ENCODE measurements at places on chromosomes 1 and 21. TPM values are rescaled to one million over a fixed set of nuclear protein-coding genes. Genes with fewer than 3 reads are reported as not detected.

NUP210L gene
- total RNA-seq, result under 0.01 TPM

XPR1 gene
- total RNA-seq, result 25.1 TPM

DISP3 gene
- not detected for total RNA-seq

SPATA46 gene
- not detected for total RNA-seq

FAM131C gene
- total RNA-seq, result 0.28 TPM

- H3K4me1 ChIP-seq, result no peaks in the 10 kb centered on the region
- no peaks in the 10 kb centered on the region for H3K36me3 ChIP-seq
- H3K27ac ChIP-seq, result no peak overlapping the region
- no peak overlapping the region for H3K4me3 ChIP-seq
Measured at GRCh38 chr21:16968436-16968835, 544.4 kb upstream of the CXADR start.

DNA sequence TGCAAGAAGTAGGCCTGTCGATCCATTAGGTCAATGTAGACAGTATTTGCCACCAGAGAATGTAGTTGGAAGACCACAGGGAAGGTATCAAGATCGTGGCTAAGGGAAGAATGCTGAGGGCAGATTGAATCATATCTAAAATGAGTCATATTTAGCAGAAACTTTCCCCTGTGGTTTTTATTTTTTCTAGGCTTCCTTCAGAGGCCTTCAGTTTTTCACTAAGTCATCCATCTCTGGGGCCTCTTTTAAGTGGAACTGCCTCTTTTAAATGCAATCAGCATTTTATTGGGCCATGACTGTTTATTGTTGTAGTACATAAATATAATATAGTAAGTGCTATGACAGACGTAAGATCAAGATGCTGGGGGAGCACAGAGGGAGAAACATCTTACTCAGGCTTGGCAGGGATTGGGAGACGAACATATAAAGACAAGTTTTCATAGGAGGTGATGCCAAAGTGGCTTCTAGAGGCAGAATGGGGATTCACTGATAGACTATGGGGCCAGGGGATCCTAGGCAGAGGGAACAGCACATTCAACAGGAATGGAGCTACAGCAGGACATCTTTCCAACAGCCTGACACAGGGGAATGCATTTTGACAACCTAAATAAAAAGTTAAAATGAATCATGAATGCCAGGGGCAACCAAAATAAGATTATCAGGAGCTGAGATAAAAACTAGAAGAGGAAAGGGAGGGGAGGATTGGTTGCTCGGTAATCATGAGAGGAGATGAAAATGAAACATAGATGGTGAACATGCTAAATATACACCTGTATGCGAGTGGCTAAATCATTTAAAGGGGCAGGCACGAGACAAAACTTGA, 20.1 kb downstream of the UBE2U start:
- peaks cover 7% of the 10 kb centered on the region for H3K4me1 ChIP-seq
- H3K27ac ChIP-seq, result peak overlapping the region; percentile 82
- DNase-seq, result peak; percentile 95

DNA sequence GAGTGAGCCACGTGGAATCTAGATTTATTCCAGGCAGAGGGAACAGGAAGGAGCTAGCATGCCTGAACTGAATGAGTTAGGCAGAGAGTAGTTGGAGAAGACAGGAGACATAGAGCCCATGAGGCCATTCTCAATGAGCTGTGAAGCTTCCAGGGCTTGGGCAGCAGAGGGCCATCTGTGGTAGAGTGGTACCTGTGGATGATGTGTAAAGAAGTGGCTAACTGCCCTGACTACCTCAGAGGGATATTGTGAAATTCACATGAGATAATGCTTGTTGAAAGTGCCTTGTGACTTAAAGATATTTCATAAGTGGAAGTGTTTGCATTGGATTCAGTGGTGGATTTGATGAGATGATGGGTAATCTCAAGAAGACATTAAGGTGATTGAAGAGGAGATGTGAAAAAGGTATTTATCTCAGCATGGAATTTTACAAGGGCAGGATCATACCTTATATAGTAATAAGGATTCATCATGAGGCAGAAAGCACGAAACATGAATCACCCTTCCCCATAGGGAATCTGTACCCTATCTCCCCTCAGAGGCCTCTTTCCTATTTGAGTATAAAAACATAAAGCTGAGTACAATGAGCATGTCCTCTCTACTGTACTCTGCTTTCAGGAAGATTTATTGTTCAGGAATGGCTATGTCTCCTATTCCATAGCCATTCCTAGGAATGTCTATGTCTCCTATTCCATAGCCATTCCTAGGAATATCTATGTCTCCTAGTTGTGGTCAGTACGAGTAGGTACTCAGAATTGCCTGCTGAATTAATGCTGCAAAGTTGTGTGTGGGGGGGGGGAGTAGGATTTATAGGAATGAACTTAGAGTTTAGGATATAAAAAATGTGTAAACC, 146.8 kb downstream of the PAPPA2 start:
- H3K27ac ChIP-seq, result no peak overlapping the region
- H3K4me1 ChIP-seq, result no peaks in the 10 kb centered on the region
- H3K36me3 ChIP-seq, result no peaks in the 10 kb centered on the region
- H3K4me3 ChIP-seq, result no peak overlapping the region

DNA sequence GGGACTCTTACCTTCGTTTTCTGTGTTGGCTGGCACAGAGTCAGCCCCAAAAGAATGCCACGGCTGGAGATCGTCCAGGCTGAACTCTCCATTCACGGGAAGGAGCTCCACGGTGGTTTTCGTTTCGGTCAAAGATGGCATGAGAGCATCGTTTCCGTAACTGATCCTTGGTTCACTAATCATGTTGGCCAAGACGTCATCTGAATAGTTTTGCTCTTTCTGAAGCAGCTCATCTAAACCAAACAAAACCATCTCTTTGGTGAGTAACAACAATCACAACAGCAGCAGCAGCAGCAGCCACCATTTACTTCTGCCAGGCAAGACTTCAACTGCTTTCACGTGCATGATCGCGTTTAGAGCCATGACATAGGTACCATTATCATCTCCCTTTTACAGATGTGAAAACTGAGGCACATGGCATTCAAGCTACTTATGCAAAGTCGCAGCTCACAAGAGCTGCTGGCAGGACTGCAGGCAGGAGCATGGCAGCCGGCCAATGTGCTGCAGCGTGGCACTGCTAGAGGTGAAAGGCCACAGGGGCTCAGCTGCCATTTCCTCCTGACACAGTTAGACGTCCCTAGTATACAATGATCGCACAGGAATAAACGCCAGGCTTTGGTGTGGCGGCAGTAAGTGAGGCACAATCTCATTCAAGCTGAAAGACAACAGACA, 177.1 kb downstream of the GABPA start:
- H3K4me1 ChIP-seq, result no peaks in the 10 kb centered on the region
- peaks cover 5% of the 10 kb centered on the region for H3K36me3 ChIP-seq
- no peak for DNase-seq
- no peak overlapping the region for H3K4me3 ChIP-seq
- no peaks in the 10 kb centered on the region for H3K27me3 ChIP-seq
- H3K27ac ChIP-seq, result no peak overlapping the region

GRCh38 chr1:66729119-66729518, 23.1 kb upstream of the DYNLT5 start:
- peaks cover 3% of the 10 kb centered on the region for H3K4me1 ChIP-seq
- H3K36me3 ChIP-seq, result peaks cover 21% of the 10 kb centered on the region
- DNase-seq, result no peak
- no peaks in the 10 kb centered on the region for H3K27me3 ChIP-seq
- no peak overlapping the region for H3K4me3 ChIP-seq

DNA sequence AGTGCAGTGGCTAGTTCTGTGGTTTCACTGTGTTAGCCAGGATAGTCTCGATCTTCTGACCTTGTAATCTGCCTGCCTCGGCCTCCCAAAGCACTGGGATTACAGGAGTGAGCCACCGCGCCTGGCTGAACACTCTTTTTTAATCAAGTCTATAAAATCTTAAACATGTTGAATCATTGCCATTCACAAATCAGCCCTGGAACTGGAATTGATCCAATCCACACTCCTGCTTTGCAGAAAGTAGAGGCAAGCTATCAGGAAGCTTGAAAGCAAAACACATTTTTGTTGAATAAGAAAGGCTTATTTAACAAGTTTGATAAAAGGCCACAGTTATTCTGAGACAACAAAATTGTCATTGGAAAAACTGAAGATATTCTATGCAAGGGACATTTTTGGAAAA, 18.3 kb upstream of the EFHD2 start:
- H3K4me3 ChIP-seq, result no peak overlapping the region
- H3K27me3 ChIP-seq, result peaks cover 13% of the 10 kb centered on the region
- no peak overlapping the region for H3K27ac ChIP-seq

DNA sequence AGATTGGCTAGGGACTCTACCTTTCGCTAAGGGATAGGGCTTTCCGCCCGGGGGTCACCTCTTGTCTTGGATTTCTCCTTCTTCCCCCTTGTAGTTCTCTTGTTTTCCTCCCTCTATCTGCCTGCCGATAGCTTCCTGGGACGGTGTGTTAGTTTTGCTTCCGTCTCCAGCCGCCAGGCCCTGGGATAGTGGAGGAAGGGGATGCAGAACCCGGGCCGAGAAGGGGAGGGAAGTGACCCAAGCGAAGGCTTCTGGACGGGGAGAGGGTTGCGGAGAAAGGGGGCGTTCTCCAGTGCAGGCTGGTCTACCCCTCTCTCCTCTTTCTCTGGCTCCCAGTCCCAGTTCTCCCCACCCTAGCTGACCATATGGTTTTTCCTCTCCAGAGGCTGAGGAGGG, 871 bp downstream of the TUFT1 start:
- H3K4me3 ChIP-seq, result peak overlapping the region; percentile 73
- H3K27me3 ChIP-seq, result no peaks in the 10 kb centered on the region
- peak overlapping the region; percentile 26 for H3K27ac ChIP-seq
- peaks cover 26% of the 10 kb centered on the region for H3K4me1 ChIP-seq
- no peak for DNase-seq
- no peaks in the 10 kb centered on the region for H3K36me3 ChIP-seq

DNA sequence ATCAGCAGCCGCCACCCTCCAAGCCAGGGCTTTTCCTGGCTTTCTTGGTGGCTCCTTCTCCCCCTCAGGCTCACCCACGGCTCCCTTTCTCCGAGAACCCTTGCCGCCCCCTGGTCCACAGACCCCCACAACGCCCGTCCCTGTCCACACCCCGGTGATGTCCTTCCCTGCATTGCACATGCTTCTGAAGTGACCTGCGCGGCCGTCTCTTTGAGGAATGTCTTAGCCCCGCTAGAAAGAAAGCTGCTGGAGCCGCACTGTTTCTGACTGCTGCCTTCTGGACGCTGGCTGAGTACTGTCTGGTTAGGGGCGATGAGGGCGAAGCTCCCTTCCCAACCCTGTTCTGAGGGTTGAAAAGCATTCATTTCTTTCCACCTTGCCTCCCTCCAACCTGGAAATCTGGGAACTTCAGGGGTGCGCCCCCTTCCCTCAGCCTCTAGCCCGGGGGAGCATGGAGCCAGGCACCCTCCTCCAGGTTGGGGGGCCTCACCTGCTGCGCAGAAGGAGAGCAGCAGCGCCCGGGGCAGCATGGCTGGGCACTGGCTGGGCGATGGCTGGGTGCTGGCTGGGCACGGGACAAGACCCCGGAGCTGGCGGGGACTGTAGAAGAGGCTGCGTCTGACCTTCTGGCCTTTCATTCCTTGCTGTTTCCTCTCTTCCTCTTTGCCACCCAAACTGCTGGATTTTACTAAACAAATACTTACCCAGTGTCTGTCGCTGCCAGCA, at the start of gene CLEC20A:
TSS of gene CLEC20A (minus strand) at position 555 of the 726 bp plus-strand sequence. CDS start at position 530, 25 bp downstream.
- no peak within 1 kb of the TSS for H3K27ac ChIP-seq
- H3K4me3 ChIP-seq, result no peak within 1 kb of the TSS
- DNase-seq, result no peak
- H3K36me3 ChIP-seq, result no peaks in the 10 kb centered on the region
- no peaks in the 10 kb centered on the region for H3K4me1 ChIP-seq

GRCh38 chr1:165851034-165851658, 23.7 kb downstream of the UCK2 start:
- H3K27me3 ChIP-seq, result no peaks in the 10 kb centered on the region
- no peak overlapping the region for H3K4me3 ChIP-seq
- DNase-seq, result peak; percentile 40
- H3K36me3 ChIP-seq, result no peaks in the 10 kb centered on the region
- H3K27ac ChIP-seq, result no peak overlapping the region

DNA sequence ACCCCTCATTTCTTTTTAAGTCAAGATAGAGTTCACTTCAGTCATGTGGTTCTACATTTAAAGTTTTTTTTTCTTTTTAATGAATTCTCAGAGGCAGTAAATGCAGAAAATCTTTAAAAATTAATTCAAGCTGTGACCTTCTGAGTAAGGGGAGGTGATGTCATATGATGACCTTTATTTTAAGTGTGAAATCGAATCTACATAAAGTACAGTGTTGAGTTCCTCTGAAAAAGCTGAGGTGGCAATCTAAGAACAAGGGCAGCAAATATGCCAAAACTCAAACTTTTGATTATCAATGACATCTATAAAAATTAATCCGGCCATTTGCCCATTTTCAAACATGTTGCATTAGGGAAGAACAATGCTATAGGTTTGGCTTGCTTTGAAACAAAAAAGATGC, 173.5 kb downstream of the CDC7 start:
- no peak for DNase-seq
- H3K27ac ChIP-seq, result no peak overlapping the region
- H3K4me1 ChIP-seq, result no peaks in the 10 kb centered on the region
- H3K4me3 ChIP-seq, result no peak overlapping the region

- DNase-seq, result no peak
- H3K36me3 ChIP-seq, result no peaks in the 10 kb centered on the region
Measured at GRCh38 chr1:99782397-99782796, 16.0 kb upstream of the FRRS1 start.

- H3K27ac ChIP-seq, result no peak overlapping the region
- no peak for DNase-seq
- peaks cover 44% of the 10 kb centered on the region for H3K4me1 ChIP-seq
- H3K36me3 ChIP-seq, result peaks cover 9% of the 10 kb centered on the region
Measured at GRCh38 chr21:43731476-43731875, 12.5 kb downstream of the PDXK start.

- no peak for DNase-seq
- no peaks in the 10 kb centered on the region for H3K4me1 ChIP-seq
- no peak overlapping the region for H3K27ac ChIP-seq
- H3K4me3 ChIP-seq, result no peak overlapping the region
- H3K36me3 ChIP-seq, result no peaks in the 10 kb centered on the region
Measured at GRCh38 chr21:36564647-36565046, 84.7 kb upstream of the CLDN14 start.

- no peaks in the 10 kb centered on the region for H3K36me3 ChIP-seq
- no peak for DNase-seq
- H3K27ac ChIP-seq, result no peak overlapping the region
- peaks cover 2% of the 10 kb centered on the region for H3K4me1 ChIP-seq
- H3K4me3 ChIP-seq, result no peak overlapping the region
Measured at GRCh38 chr1:7373251-7373650, 397.8 kb upstream of the VAMP3 start.

- H3K27me3 ChIP-seq, result peaks cover 10% of the 10 kb centered on the region
- no peaks in the 10 kb centered on the region for H3K36me3 ChIP-seq
- H3K4me1 ChIP-seq, result no peaks in the 10 kb centered on the region
- DNase-seq, result no peak
- H3K27ac ChIP-seq, result no peak overlapping the region
Measured at GRCh38 chr1:67170751-67171573, 4.7 kb downstream of the IL23R start.

- H3K27ac ChIP-seq, result no peak overlapping the region
- H3K36me3 ChIP-seq, result no peaks in the 10 kb centered on the region
- H3K4me1 ChIP-seq, result peaks cover 13% of the 10 kb centered on the region
- H3K27me3 ChIP-seq, result peaks cover 2% of the 10 kb centered on the region
Measured at GRCh38 chr1:223226271-223226670, 83.2 kb upstream of the TLR5 start.
